ENCODE measurements at places on chromosomes 5 and 9. TPM values are rescaled to one million over a fixed set of nuclear protein-coding genes. Genes with fewer than 3 reads are reported as not detected.

The ZBTB6 gene
- 9.1 TPM for polyA plus RNA-seq

The PCDHB1 gene
- polyA plus RNA-seq, result 0.02 TPM

The TEX48 gene
- 0.07 TPM for polyA plus RNA-seq

The GRM6 gene
- 0.02 TPM for polyA plus RNA-seq

The C5 gene
- polyA plus RNA-seq, result 2.4 TPM

The GPR151 gene
- polyA plus RNA-seq, result 0.07 TPM

The IFNA16 gene
- polyA plus RNA-seq, result not detected

The TJP2 gene
- 45.3 TPM for polyA plus RNA-seq

The WHRN gene
- polyA plus RNA-seq, result 14.9 TPM

The ANKRD18A gene
- 9.2 TPM for polyA plus RNA-seq

The GABRA6 gene
- polyA plus RNA-seq, result not detected

The INSL6 gene
- not detected for polyA plus RNA-seq

The DRD1 gene
- 0.41 TPM for polyA plus RNA-seq

The SPINK6 gene
- polyA plus RNA-seq, result 9.9 TPM

The GZMA gene
- 15.9 TPM for polyA plus RNA-seq
